Kidney capillary endothelial cell (primary cell): ENCODE measurements at places on chromosomes 11 and 22.

- no peak for DNase-seq
Observed at GRCh38 chr11:121802542-121802941, 313.5 kb downstream of the BLID start.

- DNase-seq = no peak
Observed at GRCh38 chr11:32316858-32317642, 118.3 kb downstream of the WT1 start.

- DNase-seq = no peak
Observed at GRCh38 chr22:44444341-44445306, 53.4 kb downstream of the RTL6 start.

DNA sequence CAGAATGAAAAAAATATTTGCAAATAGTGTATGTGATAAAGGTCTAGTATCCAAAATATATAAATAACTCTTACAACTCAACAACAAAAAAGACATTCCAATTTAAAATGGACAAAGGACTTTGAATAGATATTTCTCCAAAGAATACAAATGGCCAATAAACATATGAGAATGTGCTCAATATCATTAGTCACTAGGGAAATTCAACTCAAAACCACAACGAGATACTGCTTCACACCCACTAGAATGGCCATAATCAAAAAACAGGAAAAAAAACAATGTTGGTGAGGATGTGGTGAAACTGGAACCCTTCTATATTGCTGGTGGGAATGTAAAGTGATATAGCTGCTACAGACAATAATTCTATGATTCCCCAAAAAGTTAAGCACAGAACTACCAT, 38.6 kb upstream of the RPS13 start:
- no peak for DNase-seq

GRCh38 chr22:31393893-31394292, 5.5 kb upstream of the DRG1 start:
- no peak for DNase-seq

GRCh38 chr22:24697172-24697571, 77.3 kb downstream of the PIWIL3 start:
- no peak for DNase-seq

- no peak for DNase-seq
Observed at GRCh38 chr11:121152764-121153163, 51.7 kb downstream of the TECTA start.

DNA sequence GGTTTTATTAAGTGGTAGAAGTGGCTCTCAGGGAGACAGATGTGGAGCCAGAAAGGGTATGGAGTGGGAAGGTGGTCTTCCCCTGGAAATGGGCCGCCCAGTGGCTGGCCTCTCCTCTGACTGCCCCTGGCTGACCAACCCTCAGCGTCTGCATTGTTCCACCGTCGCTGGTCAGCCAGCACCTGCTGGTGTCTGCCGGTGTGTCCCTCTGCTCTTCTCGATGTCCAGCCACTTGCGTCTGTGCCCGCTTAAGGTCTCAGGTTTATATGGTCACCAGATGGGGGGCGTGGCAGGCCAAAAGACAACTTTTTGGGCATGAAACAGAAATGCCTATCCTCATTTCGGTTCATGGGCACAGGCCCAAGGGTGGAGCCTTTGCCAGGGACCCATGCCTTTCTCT, 1221.5 kb downstream of the JRKL start:
- DNase-seq = no peak

DNA sequence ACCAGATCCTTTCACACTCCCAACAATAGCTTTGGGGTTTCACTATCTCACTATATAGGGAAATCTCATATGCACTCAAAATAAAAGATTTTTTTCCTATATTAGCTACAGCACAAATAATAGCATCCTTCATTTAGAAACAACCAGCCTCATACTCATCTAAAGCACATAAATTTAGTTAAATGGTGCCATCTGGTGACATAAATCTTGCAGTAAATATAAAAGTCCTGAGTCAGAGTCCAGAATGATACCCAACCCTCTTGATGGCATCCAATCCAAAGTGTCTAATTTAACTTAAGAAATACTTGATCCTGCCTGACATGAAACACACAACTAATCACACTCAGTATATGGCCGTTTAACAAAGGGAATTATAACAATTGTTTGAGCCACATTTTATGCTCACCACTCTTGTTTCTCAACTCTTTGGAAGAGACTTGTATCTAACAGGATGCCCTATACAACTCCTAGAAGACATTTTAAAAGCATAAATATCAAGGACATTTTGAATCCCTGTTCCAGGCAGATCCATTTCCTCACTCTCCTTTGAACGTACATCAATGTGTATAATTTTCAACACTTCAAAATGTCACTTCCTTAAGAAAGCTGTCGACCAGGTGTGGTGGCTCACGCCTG, 36.2 kb downstream of the DLG2 start:
- peak; percentile 13 for DNase-seq

DNA sequence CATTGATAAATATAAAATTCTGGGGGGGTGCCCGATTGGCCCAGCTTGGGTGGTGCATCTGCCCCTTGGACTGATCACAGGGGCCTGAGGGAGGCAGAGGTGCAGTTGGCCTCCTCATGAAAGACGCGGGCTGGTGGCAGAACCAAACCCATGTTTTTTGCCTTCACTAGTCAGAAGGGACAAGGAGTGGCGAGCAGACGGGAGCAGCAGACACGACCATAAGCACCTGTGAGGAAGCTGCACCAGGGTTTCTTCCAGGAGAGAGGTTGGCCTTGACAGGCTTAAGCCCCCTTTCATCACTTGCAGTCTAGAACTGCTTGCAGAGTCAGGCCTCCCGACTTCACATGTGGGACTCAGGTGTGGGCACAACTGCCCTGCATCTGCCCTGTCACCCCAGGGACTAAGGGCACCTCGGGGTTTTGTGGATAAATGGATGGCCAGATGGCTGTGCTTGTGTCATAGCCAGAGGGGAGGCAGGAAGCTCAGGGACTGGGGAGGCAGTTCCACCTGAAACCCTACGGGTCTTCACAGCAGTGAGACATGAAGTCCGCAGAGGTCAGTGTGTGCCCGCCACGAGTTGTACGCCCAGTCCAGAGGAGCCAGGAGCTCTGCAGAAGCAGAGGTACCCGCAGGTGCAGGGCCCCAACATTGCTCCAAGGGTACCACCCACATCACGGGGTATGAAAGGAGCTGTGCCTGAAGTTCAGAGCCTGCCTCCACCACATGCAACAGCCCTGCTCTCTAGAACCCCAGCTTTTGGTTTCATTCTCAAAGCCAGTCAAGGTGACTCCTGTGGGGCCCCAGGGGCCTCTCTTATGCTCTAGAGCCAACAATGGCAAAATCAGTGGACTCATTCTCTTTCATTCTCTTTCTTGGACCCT, 18.2 kb upstream of the SYT13 start:
- no peak for DNase-seq

DNA sequence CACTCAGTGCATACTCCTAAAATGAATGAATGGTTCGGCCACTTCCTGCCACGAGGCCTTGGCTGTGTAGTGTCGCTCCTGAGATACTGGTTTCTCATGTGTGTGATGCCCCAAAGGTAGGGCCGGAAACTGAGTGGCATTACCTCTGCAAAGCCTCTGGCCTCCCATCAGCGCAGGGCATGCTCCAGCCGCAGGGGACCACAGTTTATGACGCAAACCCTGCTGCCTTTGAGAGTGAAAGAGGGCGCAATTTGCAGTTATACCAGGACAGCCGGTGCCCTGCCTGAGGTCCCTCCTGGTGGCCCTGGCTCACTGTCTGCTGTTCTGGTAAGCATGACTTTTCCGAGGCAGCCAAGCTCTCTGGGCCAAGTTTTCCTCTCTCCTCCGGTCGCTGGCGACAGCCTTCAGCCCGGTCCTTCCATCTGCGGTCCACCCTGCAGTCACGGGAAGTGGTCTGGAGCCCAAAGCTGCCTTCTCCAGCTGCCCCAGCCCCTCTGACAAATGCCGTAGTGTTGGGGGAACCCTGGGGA, 2.4 kb upstream of the FGF3 start:
- DNase-seq = no peak

GRCh38 chr11:89267660-89268302, 90.1 kb downstream of the TYR start:
- no peak for DNase-seq
